ENCODE measurements at places on chromosomes 2 and 18.

- no peak for DNase-seq
Observed at GRCh38 chr2:70192516-70192915, 1.7 kb upstream of the C2orf42 start.

DNA sequence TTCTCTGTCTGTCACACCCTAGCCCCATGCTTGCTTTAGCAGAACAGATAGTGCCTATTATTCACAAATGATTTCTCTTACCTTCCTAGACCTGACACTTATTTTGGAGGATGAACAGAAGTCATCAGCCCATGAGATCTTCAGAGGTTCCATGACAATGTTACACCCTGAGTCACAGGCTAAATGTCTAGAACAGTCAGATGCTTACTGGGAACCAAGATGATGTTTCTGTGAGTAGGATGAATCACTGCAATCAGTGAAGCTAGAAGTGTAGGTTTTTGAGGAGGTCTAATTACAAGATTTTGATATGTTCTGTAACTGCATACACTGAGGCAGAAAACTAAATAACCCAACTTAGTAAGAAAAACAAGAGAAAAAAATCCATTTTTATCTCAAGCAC is 123.0 kb upstream of the THUMPD2 start:
- no peak for DNase-seq

GRCh38 chr2:182726473-182726872 is 10.4 kb downstream of the DNAJC10 start:
- no peak for DNase-seq

DNA sequence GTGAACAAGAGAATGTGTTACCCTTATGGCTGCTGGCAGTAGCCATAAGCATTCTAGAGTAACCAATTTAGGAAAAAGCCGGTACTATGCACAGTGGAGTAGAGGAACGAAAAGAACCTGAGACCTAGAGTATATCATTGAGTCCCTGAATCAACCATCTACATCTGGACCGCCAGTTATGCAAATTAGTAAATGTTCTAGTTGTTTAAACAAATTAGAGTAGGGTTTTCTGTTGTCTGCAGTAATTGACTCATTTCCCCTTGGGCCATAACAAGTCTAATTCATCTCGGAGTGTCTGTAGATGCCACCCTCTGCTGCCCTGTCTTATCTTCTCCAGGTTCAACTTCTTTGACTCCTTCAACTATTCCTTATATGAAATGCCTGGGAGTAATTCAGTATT is 60.1 kb upstream of the CAPN13 start:
- no peak for DNase-seq

DNA sequence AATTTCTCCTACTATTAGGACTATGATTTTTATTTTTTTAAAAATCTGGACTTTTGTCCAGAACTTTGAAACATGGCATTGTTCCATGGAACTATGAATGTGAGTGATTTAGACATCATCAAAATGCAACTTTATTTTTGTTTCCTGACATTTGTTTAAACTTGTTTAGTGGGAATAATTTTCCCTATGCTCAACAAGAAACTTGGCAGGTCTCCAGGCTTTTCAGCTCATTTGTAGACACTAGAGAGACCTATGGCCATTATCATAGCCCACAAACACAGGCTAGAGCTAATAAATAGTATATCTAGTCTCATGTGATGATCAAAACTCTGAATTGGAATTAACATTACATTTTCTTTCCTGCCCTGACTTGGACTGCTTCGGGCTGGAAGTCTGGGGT is 145.1 kb upstream of the CELF4 start:
- no peak for DNase-seq

DNA sequence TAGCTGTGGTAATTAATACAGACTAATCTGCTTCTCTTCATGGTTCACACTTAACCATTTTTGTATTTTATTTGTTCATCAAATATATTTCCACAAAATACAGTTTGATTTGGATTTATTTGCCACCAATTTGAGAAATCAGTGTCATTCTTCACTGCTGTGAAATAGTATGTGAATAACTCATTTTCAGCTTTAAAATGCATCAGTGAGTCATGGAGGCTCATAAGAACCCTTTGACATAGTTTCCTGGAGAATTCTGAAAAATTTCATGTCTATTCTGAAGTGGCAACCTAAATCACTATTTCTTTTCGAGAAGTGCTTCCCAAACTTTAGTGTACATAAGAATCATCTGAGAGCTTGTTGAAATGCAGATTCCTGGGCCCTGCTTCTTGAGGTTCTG is 1026.7 kb upstream of the ACVR2A start:
- no peak for DNase-seq

GRCh38 chr2:177315364-177315763 is 50.8 kb upstream of the NFE2L2 start:
- DNase-seq, result no peak

- DNase-seq, result no peak
Observed at GRCh38 chr2:69734035-69734611, 7.8 kb upstream of the ANXA4 start.

- DNase-seq, result no peak
Observed at GRCh38 chr18:23740105-23740830, 51.0 kb downstream of the LAMA3 start.

DNA sequence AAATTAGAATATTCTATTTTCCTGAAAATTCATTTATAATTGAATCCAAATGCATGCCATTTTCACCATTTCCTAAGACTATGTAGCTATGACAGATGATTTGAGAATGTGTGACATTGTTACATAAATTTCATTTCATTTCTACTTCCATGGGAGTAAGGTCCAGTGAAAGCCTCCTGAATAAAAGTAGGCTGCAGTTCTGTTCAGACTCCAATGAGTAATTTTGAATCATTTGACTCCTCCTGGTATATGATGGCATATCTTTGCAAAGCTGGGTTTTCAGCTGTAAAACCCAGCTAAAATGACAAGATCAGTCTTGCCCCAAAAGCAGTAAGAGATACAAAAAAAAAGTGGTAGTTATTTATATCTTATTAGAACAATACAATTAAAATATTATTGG is 101.0 kb upstream of the DNAJC10 start:
- no peak for DNase-seq

DNA sequence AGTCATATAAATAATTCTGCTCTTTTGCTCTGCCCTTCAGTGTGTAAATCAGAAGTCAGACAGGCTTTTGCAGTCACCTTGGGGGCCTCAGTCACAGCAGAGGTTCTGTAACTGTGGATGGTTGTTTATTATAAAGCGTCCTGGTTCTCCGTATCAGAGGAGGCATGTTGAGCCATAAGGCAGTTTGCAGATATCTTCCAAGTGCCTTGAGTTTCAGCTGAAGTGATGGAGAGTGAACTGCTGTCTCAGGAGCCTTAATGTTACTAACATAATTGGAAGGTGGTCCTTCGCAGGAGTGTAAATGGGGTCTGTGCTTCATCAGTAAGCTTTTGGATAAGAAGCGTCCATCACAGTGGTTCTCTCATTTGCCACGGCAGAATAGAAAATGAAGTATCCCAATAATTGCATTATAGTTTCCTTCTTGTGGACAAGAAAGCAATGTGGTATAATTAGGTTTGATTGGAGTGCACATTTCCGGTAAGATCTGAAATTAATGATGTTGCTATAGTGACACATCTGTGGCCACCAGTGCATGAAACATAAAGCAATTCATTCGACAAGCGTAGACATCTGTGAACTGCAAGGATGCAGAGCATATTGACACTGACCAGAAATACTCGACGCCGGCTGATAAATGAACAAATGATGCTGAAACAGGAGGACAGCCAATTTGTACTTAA is 112.5 kb upstream of the NFATC1 start:
- DNase-seq, result no peak

DNA sequence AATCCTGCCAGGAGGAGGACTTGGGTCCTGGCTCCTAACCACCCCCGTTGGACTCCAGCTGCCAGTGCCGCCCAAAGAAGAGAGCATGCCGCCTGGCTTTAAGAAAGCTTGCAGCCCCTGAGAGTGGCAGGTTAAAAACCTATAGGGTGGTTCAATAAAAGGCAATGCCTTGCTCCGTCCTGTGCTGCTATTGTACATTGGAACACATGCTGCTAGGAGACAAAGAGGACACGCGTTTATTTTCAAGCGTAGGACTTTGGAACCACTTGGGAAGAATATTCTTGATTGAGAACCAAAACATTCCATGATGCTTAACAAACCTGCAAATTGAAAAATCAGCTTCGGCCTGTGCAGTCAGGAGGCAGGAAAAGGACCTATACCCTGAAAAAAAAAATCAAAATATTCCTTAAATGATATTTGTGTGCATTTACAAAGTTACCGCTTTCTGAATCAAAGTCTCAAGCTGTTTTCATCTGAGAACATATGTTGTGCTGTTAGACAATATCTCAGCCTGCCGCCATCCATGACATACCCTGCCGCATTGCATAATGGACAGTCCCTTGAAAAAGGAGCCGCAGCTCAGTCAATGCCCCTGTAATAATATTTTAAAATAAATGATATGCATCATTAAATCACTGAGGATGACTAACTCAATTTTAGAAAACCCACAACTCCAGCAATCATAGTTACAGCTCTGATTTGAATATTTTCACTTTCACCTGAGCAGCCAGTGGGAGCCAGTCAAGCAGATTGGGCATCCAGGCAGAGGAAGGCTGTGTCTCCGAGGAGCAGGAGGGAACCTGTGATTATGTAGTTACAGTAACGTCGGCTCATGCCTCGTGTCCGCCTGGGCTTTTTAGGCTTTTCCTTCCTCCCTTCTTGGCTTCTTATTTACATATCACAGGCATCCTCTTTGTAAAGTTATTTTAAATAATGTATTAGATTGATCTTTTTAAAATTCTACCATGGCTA is 805.6 kb upstream of the FANCL start:
- no peak for DNase-seq

- no peak for DNase-seq
Observed at GRCh38 chr2:62698653-62699052, 6.9 kb upstream of the EHBP1 start.

DNA sequence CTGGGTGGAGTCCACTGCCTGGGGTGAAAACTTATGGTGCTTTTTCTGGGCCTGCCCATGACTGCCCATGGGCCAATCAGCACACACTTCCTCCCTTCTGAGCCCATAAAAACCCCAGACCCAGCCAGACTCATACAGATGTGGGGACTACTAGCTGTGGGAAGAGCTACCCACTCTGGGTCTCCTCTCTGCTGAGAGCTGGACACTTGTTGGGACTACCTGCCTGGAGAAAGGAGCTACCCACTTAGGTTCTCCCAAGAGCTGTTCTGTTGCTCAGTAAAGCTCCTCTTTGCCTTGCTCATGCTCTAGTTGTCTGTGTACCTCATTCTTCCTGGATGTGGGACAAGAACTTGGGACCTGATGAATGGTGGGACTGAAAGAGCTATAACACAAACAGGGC is 119.6 kb upstream of the SLC38A11 start:
- no peak for DNase-seq

GRCh38 chr18:9617006-9617542 is 2.7 kb upstream of the PPP4R1 start:
- DNase-seq, result no peak

- DNase-seq, result no peak
Observed at GRCh38 chr18:79368681-79369080, 27.0 kb upstream of the NFATC1 start.

DNA sequence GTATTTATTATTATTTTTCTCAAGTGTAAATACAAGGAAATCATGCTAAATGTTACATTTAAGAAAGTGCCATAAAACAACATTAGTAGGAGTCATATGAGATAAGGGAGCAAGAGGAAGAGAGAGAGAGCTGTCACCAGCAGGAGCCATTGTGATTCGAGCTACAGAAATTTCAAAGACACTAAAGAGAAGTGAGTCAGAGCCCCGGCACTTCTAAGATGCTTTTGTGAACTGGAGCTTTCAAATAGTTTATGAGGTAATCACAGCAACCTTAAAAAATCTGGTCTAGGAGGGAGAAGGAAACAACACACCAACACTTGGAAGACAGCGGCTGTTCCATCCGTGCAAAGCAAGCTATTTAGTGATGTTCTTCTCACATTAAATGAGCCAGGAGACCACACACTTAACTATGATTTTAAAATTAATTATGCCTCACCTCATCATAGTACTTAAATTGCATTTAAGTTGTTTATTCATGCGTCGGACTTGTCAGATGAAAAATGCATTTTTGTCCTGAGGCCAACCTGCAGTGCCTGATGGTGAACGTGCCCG is 382.7 kb upstream of the SALL3 start:
- no peak for DNase-seq

DNA sequence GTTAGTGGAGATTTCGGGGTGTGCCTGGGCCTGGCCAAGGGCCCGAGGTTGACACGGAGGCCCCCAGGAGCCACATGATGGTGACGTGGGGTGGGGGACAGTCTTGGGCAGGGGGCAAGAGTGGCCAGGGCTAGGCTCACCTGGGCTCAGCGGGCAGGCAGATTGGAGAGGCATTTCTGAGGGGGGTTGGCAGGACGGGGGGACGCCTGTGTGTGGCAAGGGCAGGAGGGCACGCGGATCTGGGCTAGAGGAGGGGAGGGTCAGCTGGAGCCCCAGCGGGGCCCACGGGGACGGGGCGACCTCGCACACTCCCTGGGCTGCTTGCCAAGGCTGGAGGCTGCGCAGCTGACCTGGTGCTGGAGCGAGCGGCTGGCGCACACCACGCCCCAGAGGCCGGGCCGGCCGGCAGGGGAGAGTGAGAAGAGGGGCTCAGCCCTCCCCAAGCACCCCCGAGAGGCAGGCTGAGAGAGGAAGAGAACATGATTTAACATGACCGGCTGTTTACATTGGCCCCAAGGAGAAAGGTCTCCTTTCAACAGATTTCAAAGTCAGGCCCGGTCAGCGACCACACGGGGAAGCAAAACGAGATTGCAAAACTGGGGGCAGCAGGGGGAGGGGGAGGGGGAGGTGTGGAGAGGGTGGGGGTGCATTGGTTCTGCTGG is 38.0 kb upstream of the SNED1 start:
- no peak for DNase-seq

GRCh38 chr2:8154270-8154669 is 527.6 kb upstream of the ID2 start:
- DNase-seq, result no peak

GRCh38 chr2:40451918-40452605 is at the start of gene SLC8A1:
SLC8A1 (minus strand) TSS chr2:40452090.
- DNase-seq, result peak; percentile 18

DNA sequence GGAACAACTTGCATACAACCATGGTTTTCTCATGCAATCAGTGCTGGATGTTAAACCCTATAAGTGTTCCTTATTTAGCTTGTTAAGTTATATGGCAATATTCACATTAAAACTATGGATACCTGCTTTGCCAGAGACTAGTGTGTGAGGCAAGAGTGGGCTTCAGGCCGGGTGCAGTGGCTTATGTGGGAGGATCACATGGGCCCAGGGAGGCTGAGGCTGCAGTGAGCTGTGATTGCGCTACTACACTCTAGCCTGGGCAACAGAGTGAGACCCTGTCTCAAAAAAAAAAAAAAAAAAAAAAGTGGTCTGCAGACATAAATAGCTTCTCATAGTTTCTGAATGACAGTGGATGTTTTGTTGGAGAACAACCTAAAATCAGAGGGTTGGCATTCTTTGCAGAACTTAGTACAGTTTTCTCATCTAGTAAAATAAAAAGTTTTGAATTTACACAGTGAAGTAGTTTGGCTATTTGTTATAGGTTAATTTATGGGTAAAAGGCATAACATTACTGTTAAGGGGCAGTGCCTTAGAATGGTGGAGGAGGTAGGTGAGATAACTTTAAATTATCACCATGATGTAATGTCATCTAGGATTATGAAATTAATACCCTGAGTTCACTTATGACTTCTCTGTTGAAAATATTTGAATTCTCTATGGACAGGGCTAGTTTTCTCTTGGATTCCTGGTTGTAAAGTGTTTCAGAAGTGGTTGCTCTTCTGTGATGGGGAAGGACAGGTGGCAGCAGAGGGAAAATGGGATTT is 5.3 kb downstream of the CERS6 start:
- DNase-seq, result no peak

All from activated CD4-positive, alpha-beta T cell treated with anti-CD3 and anti-CD28 coated beads for 48 hours (primary cell).